ENCODE measurements at places on chromosomes 11 and 22.
A peak's percentile ranks its signal among the peaks of the same experiment; 100 is the strongest.

DNA sequence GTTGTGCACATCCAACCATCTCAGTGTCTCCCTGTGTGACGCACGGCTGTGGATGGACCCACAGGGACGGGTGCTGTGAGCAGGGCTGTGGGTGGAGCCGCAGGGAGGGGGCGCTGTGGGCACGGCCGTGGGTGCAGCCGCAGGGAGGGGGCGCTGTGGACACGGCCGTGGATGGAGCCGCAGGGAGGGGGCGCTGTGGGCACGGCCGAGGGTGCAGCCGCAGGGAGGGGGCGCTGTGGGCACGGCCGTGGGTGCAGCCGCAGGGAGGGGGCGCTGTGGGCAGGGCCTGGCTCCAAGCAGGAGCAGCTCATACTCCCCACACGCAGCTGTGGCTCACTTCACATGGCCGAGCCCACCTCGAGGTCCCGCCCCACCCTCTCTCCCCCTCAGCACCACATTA is 6.0 kb upstream of the MAPK11 start:
- peak; percentile 46 for DNase-seq

DNA sequence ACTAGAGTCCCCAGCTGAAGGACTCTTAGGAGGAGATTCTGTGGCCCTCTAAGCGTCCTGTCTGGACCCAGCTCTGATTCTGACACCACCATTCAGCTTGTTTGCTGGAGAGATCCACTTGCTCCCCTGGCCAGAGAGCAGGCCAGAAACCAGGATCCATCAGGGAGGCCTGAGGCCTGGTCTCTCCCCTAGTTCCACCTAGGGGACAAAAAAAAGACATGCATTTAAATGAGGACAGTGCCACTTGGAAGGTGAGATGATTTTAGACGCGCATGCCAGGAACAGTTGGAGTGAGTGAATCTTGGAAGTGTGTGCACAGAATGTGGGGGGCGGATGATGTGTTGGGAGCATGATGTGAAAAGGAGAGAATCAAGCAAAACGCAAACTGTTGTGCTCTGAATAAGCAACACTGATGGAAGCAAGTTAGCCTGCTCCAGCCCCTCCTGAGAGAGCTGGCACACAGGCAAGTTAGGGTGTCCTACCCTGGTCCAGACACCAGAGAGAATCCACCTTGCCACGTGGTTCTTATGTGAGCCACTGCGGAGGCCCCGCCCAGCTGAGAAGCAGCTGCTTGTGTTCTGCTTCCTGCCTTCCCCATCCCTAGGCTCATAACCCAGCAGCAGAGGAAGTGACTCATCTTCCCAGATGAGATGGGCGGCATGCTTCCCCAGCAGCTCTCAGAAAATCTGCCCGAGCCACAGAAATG is 8.0 kb upstream of the SLCO2B1 start:
- peak; percentile 76 for DNase-seq

GRCh38 chr11:14768526-14769188 is 123.4 kb downstream of the CYP2R1 start:
- no peak for DNase-seq

- DNase-seq = no peak
Observed at GRCh38 chr11:74412321-74412720, 14.1 kb upstream of the PGM2L1 start.

- DNase-seq = no peak
Observed at GRCh38 chr11:115129473-115130289, 374.5 kb downstream of the CADM1 start.

DNA sequence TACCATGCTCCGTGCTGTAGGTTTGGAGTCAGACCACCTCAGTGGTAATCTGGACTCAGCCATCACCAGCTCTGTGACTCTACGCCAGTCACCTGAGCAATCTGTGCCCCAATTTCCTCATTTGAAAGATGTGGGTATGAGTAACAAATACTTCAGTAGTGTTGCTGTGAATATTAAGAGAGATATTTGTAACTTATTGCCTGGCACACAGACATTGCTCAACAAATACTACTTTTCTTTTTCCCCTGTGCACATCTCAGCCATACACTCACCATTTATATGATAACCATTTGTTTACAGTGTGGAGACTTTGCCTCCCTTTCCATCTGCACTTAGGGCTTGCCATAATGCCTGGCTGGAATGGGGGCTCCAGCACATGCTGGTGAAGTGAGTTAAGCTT is 89.7 kb upstream of the CLPB start:
- DNase-seq = no peak

GRCh38 chr22:37734964-37735451 is 38.2 kb downstream of the TRIOBP start:
- DNase-seq = no peak

- no peak for DNase-seq
Observed at GRCh38 chr11:120147950-120148270, 10.0 kb upstream of the TRIM29 start.

DNA sequence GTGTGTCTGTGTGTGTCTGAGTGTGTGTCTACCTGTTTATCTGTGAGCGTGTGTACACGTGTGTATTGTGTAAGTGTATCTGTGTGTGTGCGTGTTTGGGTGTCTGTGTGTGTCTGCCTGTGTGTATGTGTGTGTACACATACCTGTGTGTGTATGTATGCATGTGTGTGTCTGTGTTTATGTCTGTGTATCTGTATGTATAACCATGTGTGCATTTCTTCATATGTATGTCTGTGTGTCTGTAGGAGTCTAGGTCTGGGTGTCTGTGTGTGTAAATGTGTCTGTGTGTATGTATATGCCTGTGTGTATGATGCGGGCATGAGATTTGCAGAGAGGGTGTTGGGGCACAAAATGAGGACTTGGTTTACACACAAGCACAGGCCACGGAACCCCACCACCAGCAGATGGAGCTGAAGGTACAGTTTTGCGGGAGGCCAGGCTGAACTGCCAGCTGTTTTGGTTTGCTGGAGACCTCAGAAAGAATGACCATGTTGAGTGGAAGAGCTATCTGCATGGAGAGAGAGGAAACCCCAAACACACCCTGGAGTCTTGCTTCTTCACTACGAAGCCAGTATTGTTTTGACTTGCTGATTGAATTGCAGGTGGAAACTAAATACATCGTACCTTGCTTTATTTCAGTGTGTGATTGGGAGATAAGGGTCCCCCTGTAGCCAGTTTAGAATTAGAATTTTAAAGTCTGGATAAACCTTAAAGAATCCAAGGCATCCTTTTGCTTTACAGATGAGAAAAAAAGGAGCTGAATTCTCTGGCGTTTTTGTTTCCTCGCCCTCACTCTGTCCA is 497.2 kb downstream of the NTM start:
- DNase-seq = peak; percentile 17

DNA sequence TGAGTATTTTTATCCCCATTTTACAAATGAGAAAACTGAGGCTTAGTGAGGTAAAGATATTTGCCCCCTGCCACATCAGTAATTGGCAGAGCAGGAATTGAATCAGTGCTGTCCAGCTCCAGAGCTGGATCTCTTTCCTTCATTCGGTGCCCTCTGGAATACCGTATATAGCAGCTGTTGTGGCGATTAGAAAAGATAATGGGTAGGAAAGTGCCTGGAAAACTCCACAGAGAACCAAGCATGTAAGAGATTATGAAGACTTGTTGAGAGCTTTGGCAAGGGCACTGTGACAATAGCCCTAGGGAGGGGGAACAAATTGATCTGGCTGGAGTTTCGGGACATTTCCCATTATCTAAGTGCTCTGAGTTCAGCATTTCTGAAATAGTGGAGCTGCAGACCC is 82.5 kb upstream of the TEAD1 start:
- DNase-seq = no peak

DNA sequence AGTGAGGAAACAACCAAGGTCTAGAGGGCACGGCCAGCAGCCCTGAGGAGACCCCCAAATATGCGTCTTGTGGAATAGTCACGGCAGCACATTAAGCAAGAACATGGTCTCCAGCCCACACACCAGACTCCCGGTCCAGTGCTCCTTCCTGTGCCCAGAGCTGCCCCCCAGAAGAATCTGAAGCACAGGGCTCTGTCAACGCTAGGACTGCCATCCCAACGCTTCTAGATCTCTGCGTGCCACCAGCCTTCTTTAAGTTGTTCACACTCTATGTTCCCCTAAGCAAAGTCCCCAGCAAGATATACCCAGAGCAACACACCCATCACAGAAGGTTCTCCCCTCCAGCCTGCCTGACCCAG is 3.5 kb upstream of the SEC14L2 start:
- DNase-seq = no peak

DNA sequence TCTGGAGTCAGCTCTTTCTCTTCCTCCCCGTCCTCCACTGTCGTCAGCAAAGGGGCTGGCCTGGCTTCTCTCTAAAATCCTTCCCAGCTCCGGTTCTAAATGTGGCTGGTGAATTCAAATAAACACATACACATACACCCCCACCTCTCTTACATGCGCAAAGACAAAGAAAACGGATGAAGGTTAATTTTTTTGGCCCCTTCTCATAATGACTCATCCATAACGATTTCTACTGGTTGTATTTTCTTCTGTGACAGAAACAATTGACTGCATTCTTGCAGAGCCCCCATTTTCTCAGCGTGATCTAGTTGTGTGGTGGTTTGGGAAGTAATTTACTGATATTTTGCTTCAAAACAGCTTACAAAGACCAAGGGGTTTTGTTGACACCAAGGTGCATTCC is 130.0 kb upstream of the NTM start:
- DNase-seq = no peak

DNA sequence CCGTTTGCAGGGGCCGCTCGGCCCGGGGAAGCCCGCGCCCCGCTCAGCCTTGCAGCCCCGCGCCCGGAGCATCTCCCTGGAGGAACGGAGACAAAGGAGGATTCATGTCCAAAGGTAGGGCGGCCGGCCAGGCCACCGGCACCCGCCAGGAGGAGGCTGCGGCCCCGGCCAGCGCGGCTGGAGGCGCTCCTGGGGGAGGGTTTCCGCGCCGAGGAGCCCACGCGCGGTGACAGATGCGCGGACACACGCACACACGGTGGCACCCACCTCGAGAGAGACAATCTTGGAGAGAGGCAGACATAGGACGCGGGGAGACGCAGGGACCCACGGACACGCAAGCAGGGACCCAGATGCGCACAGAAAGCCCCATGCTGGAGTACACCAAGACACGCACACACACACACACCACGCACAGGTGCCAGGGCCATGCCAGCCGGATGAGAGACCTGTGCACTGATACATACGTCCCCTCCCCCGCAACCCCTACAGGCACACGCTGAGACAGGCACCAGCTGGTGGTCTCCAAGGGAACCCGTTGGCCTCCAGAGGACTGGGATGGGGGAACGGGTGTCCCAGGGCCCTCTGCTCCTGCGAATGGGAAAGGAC is 7.8 kb downstream of the SEPTIN3 start:
- DNase-seq = no peak

DNA sequence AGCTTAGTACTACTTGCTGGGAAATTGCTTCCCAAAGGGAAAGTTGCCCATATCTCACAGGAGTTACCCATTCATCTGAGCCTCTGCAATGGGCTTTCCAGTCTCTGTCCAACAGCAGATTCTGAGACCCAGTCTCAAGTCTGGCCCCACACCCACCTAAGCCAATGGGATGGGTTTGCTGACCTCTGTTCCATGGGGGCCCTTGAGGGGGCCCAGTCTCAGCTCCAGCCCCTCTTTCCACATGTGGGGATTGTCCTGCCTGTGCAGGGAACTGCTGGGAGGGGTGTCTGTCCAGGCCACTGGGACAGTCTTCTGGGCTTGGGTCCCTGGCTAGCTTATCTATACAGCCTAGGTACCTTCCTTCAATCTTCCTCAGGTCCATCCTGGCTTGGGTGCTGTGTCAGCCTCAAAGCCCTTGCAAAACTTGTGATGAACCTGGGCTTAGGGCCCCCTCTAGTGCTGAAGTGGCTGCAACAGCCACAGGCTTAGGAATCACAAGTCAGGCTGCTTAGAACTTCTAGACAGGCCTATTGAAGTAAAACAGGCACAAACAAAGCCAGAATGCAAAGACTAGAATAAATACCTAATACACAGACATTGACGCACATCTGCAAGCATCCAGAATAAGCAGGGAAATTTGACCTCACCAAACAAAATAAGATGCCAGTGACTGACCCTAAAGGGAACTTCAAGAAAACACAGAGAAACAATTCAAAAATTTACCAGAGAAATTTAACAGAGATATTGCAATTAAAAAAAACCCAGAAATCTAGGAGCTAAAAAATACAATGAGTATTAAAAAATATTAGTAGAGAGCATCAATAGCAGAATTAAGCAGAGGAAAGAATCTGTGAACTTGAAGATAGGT is 11.7 kb upstream of the PATL1 start:
- DNase-seq = peak; percentile 54

GRCh38 chr11:126029805-126030204 is 32.9 kb downstream of the CDON start:
- no peak for DNase-seq

DNA sequence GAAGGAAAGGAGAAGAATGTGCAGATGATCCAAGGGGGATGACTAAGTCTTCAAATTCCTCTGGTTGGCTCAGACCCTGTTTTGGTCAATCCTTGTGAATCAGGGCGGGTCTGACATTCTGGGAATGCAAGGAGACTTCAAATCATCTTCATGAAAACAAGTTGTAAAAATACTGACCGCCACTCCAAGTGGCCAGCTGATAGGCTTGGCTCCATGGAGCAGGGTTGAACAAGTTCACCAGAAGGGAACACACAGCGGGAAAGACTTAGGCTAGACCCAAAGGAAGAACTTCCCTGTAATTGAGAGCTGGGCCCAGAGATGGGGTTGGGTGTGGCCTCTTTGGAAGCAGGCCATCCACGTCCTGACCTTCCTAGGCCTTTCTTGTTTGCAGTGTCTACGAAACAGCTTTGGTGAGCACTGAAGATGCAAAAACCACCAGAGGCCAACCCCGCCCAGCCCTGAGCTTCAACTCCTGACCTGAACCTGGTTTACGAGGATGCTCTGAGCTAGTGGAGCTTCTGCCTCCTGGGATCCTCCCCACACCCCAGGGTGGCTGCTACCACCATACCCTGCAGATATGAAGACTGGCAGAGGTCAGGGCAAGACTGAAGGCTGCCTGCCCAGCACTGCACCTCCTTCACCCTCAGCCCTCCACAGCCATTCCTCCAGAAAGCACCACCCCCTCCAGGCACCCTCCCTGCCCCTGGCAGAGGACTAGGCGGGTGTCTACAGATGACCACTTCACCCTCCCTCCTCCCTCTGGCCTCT is 26.1 kb downstream of the GDPD5 start:
- no peak for DNase-seq

- DNase-seq = no peak
Observed at GRCh38 chr11:101288392-101288791, 158.8 kb upstream of the PGR start.

GRCh38 chr11:35367491-35367890 is 51.9 kb downstream of the SLC1A2 start:
- DNase-seq = no peak

DNA sequence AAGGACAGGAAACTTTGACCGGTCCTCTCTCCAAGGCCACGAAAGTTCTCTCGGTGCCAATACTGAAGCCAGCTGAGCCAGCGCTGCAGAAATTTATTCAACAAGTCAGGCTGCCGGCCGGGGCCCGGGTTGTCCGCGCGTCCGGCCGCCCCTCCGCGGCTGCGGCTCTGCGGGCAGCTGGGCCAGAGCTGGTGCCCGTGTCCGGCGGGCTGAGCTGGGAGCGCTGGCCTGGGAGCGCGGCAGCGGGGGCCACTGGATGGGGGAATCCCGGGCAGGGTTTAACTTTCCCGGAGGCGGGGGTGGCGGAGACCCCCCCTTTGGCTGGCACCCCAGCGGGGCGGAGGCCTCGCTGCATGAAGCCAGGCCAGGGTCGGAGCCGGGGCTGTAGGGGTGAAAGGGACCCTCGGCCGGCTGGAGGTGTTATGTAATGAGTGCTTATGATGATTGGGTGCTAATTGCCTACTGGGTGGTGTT is 12.3 kb upstream of the CACNA1I start:
- no peak for DNase-seq
